ENCODE measurements at places on chromosomes 12 and 14.

GRCh38 chr14:59148334-59148900 lies 40.0 kb upstream of the DAAM1 start:
- no peak for DNase-seq

- DNase-seq = no peak
These were observed 2.9 kb upstream of the RNU6-8 start for GRCh38 chr14:32205984-32206383.

- no peak for DNase-seq
These were observed 25.9 kb downstream of the SLC11A2 start for GRCh38 chr12:51000245-51000644.

- DNase-seq = no peak
These were observed 164.9 kb upstream of the ATF7IP start for GRCh38 chr12:14200598-14200997.

- no peak for DNase-seq
These were observed 9.4 kb upstream of the CNIH1 start for GRCh38 chr14:54450535-54450934.

- no peak for DNase-seq
These were observed 9.9 kb downstream of the GTSF1 start for GRCh38 chr12:54463484-54463883.

DNA sequence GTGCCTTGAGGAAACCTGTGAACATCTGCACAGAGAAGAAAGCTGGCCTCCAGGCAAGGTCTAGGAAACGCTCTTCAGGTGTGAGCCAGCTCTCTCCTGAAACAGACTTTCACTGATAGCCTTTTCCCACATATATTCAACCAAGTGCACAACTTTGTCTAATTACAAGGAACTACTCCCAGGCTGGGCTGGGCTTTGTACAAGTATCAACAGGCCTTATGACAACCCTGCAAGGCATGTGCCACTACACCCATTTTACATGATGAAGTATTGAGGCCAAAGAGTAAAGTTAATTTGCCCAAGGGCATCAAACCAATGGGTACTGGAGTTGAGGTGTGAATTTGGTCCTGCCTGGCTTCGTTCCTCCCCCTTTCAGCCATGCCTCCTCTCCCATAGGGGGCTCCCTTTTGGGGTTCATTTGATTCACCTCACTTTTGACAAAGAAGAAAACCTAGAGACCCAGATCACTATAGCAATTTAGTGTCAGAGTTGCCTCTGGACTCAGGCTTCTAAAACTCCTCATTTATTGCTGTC lies 2.1 kb downstream of the CSRP2 start:
- DNase-seq = no peak

DNA sequence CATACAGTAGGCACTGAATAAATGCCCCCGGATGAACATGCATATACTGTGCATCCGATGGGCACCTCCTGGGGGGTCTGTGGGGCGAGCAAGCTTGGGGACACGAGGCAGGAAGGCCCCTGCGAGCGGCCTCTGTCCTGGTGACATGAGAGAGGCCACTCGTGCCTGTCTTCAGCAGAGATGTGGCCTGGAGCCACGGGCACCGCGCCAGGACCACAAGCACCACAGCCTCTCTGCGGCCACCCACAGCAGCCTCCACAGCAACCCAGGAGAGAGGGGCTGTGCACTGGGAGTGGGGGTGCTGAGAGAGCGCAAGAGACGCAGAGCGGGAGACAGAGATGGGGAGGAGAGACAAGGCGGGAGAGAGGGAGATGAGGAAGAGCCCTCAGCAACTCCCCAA lies 118.5 kb downstream of the RFLNA start:
- no peak for DNase-seq

DNA sequence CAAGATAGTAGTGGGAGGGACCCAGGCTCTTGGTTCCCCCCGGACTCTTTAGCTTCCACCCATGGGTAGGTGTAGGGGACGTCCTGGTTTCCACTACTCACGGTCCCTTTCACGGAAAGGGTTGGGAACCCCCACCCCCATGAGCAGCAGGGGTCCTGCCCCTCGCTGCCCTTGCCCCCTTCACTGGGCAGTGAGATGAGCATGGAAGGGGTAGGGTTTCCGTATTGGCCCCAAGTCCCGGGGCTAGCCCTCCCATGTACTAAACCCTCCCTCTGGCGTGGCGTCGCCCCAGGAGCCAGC lies 12.7 kb downstream of the AGAP2 start:
- DNase-seq = no peak

DNA sequence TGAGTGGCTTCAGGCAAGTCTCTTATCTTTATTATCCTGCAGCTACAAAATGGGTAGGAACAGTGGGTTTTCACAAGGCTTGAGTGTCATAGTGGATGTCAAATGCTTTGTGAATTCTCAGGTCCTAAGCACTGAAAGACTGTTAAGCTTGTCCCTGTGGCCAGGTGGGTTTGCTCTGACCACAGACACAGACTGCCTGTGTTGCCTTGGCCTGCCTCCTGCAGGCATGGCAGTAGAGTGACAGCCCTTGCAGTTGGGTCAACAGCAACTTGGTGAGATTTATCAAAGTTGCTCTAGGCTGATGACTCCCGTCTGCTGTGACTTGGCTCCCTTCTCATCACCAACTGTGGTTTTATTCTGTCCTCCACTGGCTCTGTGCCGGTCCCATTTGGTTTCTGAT lies 520.0 kb upstream of the CCDC196 start:
- no peak for DNase-seq

GRCh38 chr12:93020631-93021597 lies 91.8 kb upstream of the EEA1 start:
- DNase-seq = no peak

DNA sequence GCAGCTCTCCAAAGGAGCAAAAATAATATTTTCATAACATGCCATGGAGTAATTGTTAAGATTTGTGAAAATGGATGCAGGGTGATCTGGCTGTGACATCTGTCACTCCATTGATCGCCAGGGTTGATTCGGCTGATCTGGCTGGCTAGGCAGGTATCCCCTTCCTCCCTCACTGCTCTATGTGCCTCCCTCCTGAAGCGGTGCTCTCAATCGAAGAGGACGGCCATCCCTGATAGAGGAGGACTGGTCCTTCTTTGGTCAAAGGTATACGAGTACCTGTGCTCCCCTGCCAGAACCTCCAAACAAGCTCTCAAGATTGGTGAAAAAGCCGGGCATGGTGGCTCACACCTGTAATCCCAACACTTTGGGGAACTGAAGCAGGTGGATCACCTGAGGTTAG lies 47.9 kb downstream of the VCPKMT start:
- no peak for DNase-seq

- no peak for DNase-seq
These were observed 320.9 kb downstream of the NRXN3 start for GRCh38 chr14:78491048-78491447.

DNA sequence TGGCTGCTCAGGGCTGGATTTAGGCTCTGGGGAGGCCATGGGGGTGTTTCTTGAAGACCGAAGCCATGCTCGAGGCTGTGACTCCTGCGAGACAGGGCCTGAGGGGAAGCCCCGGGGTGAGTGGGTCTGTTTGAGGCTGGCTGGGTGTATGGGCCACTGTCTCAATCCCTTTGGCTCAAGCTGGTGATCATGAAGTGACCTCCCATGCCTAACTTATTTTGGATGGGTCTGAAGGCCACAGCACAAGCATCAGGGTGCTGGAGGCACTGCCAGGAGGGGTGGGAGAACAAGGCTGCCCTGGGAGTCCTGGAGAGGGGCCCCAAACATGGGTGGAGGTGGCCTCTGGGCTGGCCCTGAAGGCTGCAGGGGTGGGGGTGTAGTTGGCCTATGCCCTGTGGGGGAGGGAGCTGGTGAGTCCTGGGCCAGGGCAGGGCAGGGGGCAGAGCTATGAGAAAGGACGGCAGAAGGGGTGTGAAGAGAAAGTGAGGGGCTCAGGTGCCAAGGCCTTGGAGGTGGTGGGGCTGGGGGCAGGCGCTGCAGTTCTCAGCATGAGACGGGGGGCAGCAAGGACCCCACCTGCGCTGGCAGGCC lies 100.9 kb downstream of the KIF26A start:
- DNase-seq = no peak

DNA sequence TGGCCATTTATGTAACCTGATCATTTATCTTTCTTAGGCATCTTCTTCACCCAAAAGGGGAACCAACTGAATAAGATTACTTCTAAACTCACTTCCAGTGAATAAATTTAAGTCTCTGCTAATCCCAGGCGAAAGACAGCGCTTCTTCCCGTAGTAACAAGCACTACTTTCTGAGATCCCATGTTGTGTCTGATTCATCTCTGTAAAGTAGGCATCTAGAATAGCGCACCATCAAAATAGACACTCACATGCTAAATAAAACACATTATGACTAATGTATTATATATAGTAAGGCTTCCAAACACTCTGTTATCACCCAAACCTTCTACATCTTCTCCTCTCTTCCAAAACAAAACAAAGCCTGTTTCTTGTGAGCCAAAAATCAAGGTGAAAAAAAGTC lies 15.1 kb downstream of the GTF2A1 start:
- no peak for DNase-seq

DNA sequence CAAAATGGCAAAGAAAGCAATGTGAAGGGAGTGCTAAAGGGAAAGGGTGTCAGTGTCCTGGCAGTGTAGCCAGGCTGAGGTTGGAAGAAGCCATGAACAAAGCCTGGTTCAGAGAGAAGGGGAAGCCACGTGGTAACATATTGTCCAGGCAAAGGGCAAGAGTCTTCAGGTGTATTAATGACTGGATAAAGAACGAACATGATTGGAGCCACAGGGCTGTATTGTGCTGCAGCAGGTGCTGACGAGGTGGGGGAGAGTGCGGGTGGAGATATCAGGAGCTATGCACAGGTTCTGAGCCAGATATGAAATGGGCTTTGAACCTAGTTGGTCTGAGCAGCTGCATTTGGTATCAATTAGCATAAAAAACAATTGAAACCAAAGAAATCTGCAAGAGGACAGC lies 18.6 kb upstream of the EMP1 start:
- no peak for DNase-seq

DNA sequence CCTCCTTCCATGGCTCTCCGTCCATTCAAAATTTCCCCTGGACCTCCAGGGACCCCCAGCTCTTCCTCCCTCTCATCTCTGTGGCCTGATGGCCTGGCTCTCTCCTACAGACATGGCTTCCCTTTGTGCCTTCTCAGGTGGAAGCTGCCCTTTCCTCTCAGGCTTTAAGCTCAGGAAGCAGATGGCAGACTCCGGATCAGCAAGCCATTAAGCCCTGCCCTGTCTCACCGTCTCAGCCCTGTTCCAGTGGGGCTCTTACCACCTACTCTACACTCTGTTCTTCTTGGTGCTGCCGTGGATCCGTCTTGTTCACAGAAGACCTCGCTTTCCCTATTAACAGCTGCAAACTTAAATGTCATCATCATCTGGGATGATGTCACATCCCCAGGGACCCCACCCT lies 33.1 kb downstream of the NPC2 start:
- no peak for DNase-seq
